ENCODE measurements at places on chromosomes 2 and 18.

- no peak for DNase-seq
These were observed 36.9 kb upstream of the EPAS1 start for GRCh38 chr2:46260305-46260704.

GRCh38 chr18:36490897-36491296, 193.4 kb downstream of the FHOD3 start:
- no peak for DNase-seq

DNA sequence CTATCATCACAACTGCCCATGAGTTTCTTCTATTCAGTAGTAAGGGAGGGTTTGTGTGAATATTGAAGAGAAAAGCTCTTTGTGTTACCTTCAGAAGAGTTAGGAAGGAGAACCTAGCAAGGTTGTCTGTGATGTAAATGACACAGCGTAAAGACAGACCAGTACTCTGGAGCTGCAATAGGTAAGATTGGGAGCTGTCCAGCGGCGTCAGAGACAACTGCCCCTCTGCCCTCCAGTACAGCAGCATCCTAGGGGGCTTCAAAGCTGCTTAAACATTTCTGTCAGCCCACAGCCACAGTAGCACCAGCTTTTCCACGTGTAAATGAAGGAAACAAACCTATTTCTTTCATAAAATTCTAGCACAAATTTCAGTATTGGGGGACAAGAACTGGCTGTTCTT, 34.5 kb downstream of the NYAP2 start:
- no peak for DNase-seq

- no peak for DNase-seq
These were observed 18.1 kb upstream of the ROCK1 start for GRCh38 chr18:21129566-21130216.

DNA sequence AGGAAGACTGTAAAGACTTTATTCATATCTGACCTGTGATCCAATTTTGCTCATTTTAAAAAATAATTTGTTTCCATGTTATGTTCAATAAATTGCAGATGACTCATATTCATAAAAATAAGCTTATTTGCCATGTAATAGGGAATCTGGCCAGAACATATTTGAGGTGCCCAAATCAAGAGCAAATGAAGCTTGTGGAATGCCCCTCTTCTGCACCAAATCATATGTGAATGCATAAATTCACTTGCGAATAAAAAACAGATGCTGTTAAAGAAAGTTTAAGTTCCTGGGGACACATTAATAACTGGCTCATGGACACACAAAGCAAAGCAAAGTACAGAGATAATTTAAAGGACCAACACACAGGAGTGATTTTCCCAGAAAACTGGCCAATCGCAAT, 279.0 kb upstream of the CDH2 start:
- DNase-seq: no peak

GRCh38 chr2:174750923-174751441, 13.3 kb downstream of the CHRNA1 start:
- peak; percentile 30 for DNase-seq

DNA sequence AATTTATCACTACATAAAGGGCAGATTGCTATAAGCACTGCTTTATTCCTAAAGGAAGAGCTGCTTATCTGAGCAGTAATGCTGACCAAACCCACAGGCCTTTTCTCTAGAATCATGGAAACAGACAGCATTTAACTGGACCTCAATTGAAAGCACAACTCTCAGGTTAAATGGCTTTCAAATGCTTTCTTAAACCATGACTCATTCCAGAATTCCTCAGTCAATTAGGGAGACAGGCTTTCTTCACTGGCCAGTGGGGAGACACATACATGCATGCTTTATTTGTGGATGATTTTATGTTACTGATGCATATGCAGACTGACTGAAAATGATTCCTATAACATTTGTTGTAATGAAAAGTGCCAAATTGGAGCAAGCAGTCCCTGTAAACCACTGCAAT, 114.6 kb downstream of the ACVR1 start:
- no peak for DNase-seq

DNA sequence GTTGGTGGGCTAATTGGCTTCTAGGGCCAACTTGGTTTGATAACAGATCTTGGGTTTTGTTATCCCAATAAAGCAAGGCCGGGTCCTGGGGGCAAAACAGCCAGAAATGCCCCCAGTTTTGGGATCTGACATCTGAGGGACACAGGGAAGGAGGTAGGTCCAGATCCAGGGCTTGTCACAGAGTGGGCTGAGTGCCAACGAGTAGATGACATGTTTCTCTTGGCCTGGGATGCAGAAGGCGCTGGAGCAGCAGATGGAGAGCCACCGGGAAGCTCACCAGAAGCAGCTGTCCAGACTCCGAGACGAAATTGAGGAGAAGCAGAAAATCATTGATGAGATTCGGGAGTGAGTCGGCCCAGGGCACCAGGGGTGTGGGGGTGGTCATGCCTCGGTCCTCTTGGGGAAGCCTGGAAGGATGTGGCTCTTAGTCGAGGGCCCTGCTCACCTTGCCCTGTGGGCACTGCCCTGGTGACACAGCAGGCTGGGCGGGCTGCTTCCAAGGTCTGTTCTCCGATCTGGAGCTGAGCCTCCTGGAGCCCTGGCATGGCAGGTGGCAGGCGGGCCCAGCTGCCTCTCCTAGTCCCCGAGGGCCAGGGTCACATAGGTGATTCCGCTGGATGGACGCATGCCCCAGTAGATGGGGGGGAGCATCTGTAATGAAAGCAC, 40.2 kb upstream of the LYPD6B start:
- no peak for DNase-seq

- DNase-seq: no peak
These were observed 74.0 kb upstream of the DSG1 start for GRCh38 chr18:31243740-31244512.

DNA sequence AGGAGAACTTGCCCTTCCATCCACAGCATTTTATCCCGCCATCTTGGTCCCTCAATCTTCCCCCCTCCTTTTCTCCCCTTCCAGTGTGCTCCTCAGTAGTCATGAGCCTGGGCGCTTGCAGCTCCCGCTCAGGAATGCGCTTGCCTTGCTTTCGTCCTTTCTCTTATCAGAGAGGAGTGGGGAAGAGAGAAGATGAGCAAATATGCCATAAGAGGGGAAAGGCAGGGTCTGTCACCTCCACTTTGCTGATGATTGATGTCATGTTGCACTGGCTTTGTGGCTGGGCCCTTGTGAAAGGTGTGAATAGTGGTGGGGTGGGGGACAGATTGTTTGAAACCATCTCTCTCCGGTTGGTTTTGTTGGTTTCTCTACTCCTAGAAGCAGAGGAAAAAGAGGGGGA, 569.3 kb downstream of the TNS1 start:
- no peak for DNase-seq

DNA sequence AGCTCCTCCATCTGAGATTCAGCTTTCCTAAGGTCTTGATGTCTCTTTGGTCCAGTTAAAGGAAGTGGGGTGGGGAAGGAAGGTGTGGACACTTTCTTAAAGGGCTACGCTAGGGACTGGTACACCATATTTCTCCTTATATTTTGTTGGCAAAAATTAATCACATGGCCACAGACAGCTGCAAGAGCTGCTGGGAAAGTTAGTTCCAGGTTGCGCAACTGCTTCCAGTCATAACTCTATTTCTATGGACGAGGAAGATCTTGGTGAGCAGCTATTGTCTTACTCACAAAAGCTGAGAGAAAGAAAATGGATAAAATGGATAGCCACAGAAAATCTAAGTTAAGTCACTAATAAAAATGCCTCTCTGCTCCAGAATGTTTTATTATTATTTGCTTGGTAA, 60.7 kb upstream of the PPM1B start:
- no peak for DNase-seq

- DNase-seq: peak; percentile 12
These were observed 176.9 kb upstream of the MC4R start for GRCh38 chr18:60549338-60549960.

- no peak for DNase-seq
These were observed 474.5 kb upstream of the DCC start for GRCh38 chr18:51865538-51865937.

DNA sequence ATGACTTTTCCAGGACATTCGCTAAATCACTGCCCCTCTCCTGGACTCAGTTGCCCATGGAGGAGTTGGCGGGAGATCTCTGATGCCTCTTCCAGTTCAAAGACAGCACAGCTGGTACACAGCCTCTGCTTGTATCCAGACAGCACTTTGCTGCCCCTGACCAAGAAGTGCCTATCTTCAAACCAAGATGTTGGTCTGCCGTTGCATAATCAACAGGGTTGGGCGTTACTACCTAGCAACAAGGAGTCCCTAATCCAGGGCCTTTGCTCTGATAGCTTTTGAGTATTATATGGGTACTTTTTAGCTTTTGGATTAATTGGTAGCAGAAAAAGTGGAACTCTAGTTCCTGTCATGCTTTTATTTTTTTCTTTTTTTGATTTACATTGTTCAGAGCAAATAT, 166.6 kb downstream of the FAM210A start:
- DNase-seq: no peak

- no peak for DNase-seq
These were observed 81.6 kb upstream of the TMEM17 start for GRCh38 chr2:62587592-62587991.

DNA sequence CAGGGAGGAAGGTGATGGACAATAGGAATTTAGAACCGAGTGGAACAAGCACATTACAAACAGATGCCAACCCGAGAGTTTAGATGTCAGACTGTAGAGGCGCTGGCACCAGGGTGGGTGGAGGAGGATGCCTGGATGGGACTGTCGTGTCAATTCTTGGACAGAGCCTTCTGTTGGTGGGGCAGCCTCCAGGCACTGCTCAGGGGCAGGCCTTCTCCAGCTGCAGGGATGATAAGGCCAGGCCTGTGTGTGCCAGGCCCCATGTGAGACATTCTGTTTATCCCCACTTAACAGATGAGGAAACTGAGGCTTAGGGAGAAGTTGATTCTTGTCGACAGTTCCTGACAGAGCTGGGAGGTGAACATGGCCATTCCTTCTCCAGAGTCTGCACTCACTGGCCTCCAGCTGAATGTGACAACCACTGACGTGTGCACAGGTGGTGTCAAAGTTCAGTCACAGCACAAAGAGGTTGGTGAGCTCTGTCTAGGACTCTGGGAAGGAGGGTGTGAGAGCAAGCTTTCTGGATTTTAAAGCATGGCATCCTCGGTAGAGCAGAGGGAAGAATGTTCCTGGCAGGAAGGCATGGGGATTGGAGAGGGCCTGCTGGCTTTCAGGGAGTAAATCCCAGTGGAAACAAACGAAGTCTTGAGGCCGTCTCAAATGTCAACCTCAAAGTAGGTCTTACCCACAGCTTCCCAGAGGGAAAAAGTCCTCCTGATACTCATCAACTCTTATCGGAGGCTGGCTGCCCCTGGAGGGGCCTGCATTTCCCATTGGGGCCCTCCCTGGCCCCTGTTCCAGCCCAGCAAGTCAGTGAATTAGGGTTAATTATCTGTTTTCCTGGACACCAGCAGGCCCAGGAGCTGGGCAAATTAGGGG, 52.4 kb downstream of the GLI2 start:
- no peak for DNase-seq

GRCh38 chr2:70651727-70652126, 98.1 kb upstream of the TGFA start:
- no peak for DNase-seq

GRCh38 chr2:177573120-177573519, 180.5 kb downstream of the AGPS start:
- DNase-seq: no peak

GRCh38 chr2:234478121-234478858, 18.6 kb downstream of the ARL4C start:
- peak; percentile 76 for DNase-seq

- DNase-seq: no peak
These were observed 90.4 kb downstream of the OSBPL6 start for GRCh38 chr2:178284613-178285286.

- no peak for DNase-seq
These were observed 140.0 kb downstream of the ZEB2 start for GRCh38 chr2:144379851-144380311.

- DNase-seq: no peak
These were observed 137.3 kb downstream of the DTNA start for GRCh38 chr18:34847408-34847807.

DNA sequence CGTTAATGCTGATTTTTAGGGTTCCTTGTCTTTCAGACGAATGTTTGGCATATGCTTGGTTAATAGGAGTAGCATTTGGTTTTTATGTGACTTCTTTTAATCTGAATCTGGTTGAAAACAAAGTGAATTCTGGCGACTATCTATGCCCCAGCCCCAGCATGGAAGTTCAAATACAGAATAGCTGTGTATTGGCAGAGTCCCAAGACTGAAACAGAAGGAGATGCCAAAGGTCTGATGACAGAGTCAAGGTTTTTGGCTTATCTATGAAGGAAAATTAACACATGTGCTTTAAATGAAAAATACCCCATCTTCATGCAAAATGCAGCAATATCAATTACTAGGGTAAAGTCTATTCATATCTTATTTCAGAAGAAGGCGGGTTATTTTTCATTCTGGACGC, 734.8 kb upstream of the NXPH2 start:
- no peak for DNase-seq

DNA sequence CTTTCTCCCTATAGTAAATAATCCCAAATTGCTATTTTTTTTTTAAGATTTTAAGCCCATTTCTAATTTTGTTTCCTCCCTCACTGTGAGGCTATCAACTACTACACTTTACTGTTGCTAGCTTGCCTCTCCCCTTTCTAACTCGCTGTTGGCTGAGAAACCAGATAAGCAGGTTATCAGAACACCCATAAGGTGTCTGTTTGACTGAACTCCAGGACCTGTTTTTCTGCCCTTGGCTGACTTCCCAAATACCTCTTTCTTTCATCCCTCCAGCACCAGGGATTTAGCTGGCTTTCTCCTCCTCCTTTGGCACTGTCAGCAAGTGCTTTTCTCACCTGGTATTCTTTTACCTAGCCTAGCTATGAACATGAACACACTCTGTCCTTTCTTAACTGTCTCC, 11.1 kb downstream of the TRAK2 start:
- DNase-seq: no peak

- DNase-seq: no peak
These were observed 267.7 kb downstream of the ALPK2 start for GRCh38 chr18:58361212-58361611.

DNA sequence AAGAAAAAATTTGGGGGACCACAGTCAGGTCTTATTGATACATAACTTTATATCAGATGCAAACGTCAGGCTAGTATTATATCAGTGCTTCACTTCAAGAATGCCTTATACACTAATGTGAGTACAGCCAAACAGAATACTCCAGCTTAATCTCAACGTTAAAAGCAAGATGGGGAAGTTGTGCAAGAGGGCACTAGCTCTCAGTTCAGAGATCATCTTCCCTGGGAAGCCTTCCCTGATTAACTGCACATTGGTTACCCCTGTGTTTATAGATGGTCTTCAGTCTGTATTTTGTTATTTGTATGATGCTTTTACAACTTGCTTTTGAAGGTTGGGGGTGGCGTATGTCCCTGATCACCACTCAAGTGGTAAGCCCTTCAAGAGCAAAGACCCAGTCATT, 11.4 kb downstream of the EPAS1 start:
- DNase-seq: no peak

DNA sequence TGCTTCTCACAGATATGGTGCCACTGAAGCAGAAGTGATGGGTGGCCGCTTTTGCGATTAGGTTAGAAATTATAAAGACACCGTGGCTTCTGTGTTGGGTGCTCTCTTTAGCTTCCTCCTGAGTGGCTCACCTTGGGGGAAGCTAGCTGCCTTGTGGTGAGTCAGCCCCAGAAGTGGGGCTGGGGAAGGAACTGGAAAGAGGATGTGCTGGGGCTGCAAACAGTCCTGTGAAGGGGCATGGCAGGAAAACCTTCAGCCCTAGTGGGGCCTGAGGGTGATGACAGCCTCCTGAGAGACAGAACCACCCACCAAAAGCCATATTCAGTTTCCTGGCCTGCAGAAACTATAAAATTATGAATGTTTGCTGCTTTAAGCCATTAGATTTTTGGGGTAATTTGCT, 8.9 kb upstream of the ASB18 start:
- no peak for DNase-seq

GRCh38 chr2:173298536-173299097, 56.1 kb upstream of the CDCA7 start:
- DNase-seq: no peak
